ENCODE measurements at places on chromosomes 1 and 21. TPM values are rescaled to one million over a fixed set of nuclear protein-coding genes. Genes with fewer than 3 reads are reported as not detected.

The MATN1 gene
- not detected for total RNA-seq

The MNDA gene
- total RNA-seq, result 1.6 TPM

GRCh38 chr21:28811860-28812259 is 180.8 kb downstream of the LTN1 start:
- no peaks in the 10 kb centered on the region for H3K36me3 ChIP-seq
- H3K4me1 ChIP-seq, result no peaks in the 10 kb centered on the region
- DNase-seq, result no peak
- no peaks in the 10 kb centered on the region for H3K27me3 ChIP-seq

DNA sequence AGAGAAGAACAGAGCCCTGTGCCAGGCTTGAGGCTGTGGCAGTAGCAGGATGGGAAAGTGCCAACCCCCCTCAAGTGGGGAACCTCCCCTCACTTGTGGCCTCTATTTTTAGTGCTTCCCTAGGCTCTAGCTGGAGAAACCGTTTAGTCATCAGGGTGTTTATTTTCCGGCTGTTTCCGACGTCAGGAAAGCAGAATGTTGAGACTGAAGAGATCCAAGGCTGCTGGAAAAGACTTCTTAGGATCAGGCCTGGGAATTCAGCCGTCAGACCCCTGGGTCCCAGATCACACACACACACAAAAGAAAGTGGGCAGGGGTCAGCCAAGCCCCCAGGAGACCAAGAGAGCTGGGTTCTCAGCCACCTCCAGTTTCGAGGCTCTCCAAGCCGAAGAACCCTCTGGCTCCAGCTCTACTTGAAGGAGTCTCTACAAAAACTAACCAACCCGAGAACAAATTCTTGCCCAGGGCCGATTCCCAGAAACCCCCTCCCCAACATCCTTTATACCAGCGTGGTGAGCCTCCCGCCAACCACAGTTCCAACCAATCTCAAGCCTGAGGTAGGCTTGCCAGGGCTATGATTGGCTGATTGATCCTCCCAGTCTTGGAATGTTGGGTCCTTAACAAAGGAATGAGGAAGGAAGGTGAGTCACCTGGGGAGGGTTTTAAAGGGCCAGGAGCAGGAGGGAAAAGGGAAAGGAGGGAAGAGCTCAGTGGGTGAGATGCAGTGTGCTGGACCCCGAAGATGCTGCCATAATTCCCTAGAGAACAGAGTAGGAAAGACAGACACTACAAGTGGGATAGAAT is 2.5 kb upstream of the MEF2D start:
- peak overlapping the region; percentile 100 for H3K27ac ChIP-seq
- DNase-seq, result peak; percentile 81
- peaks cover 14% of the 10 kb centered on the region for H3K4me1 ChIP-seq
- peak overlapping the region; percentile 15 for H3K4me3 ChIP-seq
- H3K27me3 ChIP-seq, result no peaks in the 10 kb centered on the region

The C8B gene
- not detected for total RNA-seq

- no peaks in the 10 kb centered on the region for H3K4me1 ChIP-seq
- H3K36me3 ChIP-seq, result no peaks in the 10 kb centered on the region
- no peak overlapping the region for H3K4me3 ChIP-seq
- H3K27ac ChIP-seq, result no peak overlapping the region
Measured at GRCh38 chr1:211229365-211229759, 29.8 kb upstream of the RCOR3 start.

The LYPD8 gene
- total RNA-seq, result not detected

The NFASC gene
- 35.6 TPM for total RNA-seq

DNA sequence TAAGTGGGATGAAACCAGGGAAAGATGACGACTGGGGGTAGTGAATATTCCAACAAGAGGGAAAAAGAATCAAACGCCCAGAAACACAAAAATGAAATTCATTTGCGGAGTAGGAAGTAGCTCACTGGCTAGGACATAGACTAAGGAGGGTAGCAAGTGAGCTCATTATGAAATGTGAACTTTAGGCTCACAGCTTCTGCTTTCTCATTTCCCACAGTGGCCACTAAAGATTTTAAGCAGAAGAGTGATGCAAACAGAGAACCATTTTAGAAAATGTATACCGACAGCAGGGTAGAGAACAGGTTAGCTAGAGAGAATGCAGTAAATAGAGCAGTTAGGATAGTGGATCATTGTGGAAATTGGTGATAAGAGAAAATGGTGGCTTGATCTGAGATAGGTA is 3.5 kb downstream of the CD48 start:
- DNase-seq, result no peak
- H3K4me3 ChIP-seq, result no peak overlapping the region
- H3K36me3 ChIP-seq, result no peaks in the 10 kb centered on the region
- H3K27me3 ChIP-seq, result no peaks in the 10 kb centered on the region
- no peaks in the 10 kb centered on the region for H3K4me1 ChIP-seq

The ERG gene
- total RNA-seq, result 19.4 TPM

The KIAA1614 gene
- total RNA-seq, result 10.8 TPM

GRCh38 chr21:40466893-40467483 is 380.0 kb downstream of the DSCAM start:
- no peaks in the 10 kb centered on the region for H3K36me3 ChIP-seq
- H3K27me3 ChIP-seq, result no peaks in the 10 kb centered on the region
- H3K27ac ChIP-seq, result no peak overlapping the region
- H3K4me3 ChIP-seq, result no peak overlapping the region
- H3K4me1 ChIP-seq, result no peaks in the 10 kb centered on the region
- no peak for DNase-seq

The SLC22A15 gene
- 2.0 TPM for total RNA-seq

DNA sequence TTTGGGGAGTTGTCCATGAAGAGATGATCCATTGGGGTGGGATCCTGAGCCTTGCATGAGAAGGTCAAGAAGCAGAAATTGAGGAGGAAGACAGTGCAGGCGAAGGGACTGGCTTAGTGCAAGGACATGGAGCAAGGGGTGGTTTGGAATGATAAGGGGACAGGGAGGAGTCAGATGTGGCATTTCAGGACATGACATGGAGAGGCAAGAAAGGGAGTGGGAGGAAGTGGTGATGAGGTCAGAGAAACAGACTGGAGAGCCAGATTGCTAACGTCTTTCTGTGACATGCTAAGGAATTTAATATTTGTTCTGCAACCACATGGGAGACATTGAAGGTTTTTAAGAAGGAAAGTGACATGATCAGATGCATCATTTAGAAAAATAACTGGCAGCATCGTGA is 346.8 kb upstream of the FMN2 start:
- no peaks in the 10 kb centered on the region for H3K27me3 ChIP-seq
- no peak for DNase-seq
- no peak overlapping the region for H3K4me3 ChIP-seq
- no peak overlapping the region for H3K27ac ChIP-seq

GRCh38 chr1:54887665-54888071 is 673 bp upstream of the DHCR24 start:
- DNase-seq, result no peak
- H3K4me3 ChIP-seq, result peak overlapping the region; percentile 71
- no peaks in the 10 kb centered on the region for H3K36me3 ChIP-seq
- H3K27me3 ChIP-seq, result no peaks in the 10 kb centered on the region
- H3K4me1 ChIP-seq, result no peaks in the 10 kb centered on the region

DNA sequence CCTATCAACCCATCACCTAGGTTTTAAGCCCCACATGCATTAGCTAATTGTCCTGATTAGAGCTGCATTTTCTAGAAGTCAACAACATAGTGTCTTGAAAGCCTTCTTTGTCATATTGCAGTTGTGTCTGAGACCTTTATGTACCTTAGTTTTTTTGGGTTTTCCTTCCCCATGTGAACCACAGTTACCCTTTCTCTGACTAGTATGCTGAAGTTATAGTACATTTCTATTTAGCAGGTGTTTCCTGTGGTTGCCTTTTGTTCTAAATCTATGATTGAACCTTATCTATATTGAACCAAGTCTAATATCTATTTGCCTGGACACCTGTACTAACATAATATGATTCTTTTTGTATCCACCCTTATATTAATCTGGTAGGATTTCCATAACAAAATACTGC is 135.6 kb downstream of the ST6GALNAC3 start:
- no peak for DNase-seq
- H3K4me3 ChIP-seq, result no peak overlapping the region
- no peaks in the 10 kb centered on the region for H3K4me1 ChIP-seq
- H3K36me3 ChIP-seq, result no peaks in the 10 kb centered on the region
- no peak overlapping the region for H3K27ac ChIP-seq

The MAP7D1 gene
- 95.6 TPM for total RNA-seq

GRCh38 chr1:71785450-71785849 is 496.9 kb downstream of the NEGR1 start:
- H3K27me3 ChIP-seq, result no peaks in the 10 kb centered on the region
- H3K36me3 ChIP-seq, result no peaks in the 10 kb centered on the region
- no peak overlapping the region for H3K27ac ChIP-seq
- H3K4me1 ChIP-seq, result no peaks in the 10 kb centered on the region
- no peak for DNase-seq

The CBR3 gene
- total RNA-seq, result 3.5 TPM

- no peaks in the 10 kb centered on the region for H3K4me1 ChIP-seq
- no peak overlapping the region for H3K27ac ChIP-seq
- H3K4me3 ChIP-seq, result no peak overlapping the region
- H3K27me3 ChIP-seq, result no peaks in the 10 kb centered on the region
- no peaks in the 10 kb centered on the region for H3K36me3 ChIP-seq
Measured at GRCh38 chr1:93322349-93322748, 23.4 kb upstream of the DR1 start.

GRCh38 chr21:45632637-45633251 is 10.8 kb upstream of the PCBP3 start:
- H3K4me3 ChIP-seq, result no peak overlapping the region
- DNase-seq, result no peak
- H3K27me3 ChIP-seq, result no peaks in the 10 kb centered on the region
- no peaks in the 10 kb centered on the region for H3K36me3 ChIP-seq
- H3K27ac ChIP-seq, result no peak overlapping the region

DNA sequence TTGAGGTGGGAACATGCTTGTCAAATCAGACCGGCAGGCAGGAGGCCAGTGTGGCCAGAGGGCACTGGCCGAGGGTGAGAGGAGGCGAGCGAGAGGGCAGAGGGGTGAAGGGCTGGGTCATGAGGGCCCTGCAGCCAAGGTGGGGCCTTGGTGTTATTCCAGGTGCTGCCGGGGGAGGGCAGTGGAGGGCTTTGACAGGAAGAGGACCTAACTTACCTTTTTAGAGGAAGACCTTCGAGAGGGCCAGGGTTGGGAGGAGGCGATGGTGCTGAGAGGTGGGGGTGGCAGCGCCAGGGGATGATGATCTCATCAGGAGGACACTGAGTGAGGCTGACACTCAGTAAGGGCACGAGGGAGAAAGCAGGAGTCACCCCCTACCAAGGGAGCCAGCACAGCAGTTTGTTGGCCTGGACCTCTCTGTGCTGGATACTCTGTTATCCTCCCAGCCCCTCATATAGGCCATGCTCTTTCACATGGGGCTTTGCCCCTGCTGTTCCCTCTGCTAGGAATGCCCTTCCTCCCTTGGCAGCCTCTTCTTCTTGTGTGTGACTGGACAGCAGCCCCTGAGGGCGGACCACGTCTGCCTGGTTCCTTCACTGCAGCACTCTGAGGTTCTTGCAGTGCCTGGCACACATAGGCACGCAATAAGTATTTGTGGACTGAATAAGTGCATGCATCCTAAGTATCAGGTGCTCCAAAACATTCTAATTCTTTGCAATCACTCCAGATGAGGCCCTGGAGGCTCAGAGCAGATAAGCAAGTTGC is 7.5 kb upstream of the TTC22 start:
- no peak overlapping the region for H3K4me3 ChIP-seq
- H3K27me3 ChIP-seq, result no peaks in the 10 kb centered on the region
- H3K4me1 ChIP-seq, result no peaks in the 10 kb centered on the region
- no peaks in the 10 kb centered on the region for H3K36me3 ChIP-seq
- no peak for DNase-seq

The KLF17 gene
- not detected for total RNA-seq

DNA sequence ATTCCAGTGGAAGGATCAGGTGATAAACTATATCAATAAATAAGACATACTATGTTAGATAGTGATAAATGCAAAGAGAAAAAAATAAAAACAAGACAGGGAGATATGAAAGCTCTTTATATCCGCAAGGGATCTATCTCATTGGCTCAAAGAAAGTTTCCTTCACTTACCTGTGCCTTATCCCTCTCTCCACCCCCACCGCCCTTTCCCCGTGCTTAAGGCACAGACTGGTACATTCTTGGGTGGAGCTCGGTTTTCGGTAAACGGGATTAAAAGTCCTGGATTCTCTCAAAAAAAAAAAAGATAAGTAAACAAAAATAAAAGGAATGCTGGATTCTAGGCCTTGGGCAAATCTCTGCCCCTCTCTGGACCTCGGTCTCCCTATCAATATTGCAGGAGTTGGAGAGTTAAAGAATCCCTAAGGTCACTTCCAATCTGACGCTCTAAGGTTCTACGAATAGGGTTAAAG is 593 bp upstream of the DNAJC16 start:
- H3K27me3 ChIP-seq, result no peaks in the 10 kb centered on the region
- peak; percentile 47 for DNase-seq
- peak overlapping the region; percentile 98 for H3K27ac ChIP-seq

DNA sequence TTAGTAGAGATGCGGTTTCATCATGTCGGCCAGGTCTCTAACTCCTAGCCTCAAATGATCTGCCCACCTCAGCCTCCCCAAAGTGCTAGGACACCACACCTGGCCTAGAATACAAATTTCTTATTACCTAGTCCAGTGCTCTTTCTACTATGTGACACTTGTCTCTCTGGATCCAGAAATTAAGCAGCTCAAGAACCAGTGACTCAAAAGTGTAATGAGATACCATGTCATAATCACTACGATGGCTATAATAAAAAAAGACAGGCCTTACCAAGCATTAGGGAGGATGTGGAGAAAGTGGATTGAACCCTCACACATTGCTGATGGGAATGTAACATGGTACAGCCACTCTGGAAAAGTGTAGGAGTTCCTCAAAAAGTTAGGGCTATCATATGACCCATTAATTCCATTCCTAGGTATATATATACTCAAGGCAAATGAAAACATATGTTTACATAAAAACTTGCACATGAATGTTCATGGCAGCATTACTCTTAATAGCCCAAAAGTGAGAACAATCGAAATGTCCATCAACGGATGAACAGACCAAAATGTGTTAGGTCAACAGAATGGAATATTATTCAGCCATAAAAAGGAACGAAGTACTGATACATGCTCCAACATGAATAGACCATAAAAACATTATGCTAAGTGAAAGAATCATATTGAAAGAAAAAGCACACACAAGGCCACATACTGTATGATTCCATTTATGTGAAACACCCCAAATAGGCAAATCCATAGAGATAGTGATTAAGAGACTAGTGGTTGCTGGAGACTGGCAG is 8.3 kb downstream of the TEX38 start:
- H3K27me3 ChIP-seq, result no peaks in the 10 kb centered on the region
- DNase-seq, result no peak
- no peaks in the 10 kb centered on the region for H3K4me1 ChIP-seq
- no peak overlapping the region for H3K4me3 ChIP-seq
- H3K36me3 ChIP-seq, result no peaks in the 10 kb centered on the region

GRCh38 chr1:234925440-234926263 is 203.0 kb downstream of the TOMM20 start:
- H3K36me3 ChIP-seq, result no peaks in the 10 kb centered on the region
- DNase-seq, result peak; percentile 59
- no peaks in the 10 kb centered on the region for H3K27me3 ChIP-seq
- no peak overlapping the region for H3K4me3 ChIP-seq

DNA sequence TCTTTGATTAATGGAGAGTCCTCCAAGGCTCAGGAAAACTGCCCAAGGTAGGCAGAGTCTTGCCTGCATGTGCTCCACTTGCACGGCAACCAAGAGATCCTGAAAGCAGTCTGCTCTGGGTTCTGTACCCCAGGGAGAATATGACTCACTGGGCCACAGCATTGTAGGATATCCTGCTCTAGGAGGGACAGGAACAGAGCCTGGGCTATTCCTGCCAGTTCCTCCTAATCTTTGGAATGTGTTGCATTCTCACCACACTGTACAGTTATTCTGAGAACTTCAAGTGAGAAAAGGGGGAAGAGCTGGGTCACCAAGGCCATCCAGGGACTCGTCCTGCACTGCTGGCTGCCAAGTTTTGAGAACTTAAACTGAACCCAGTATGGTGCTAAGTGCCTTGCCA is 278.5 kb downstream of the MATN1 start:
- H3K27ac ChIP-seq, result no peak overlapping the region
- H3K36me3 ChIP-seq, result no peaks in the 10 kb centered on the region
- no peak for DNase-seq
- no peak overlapping the region for H3K4me3 ChIP-seq
- no peaks in the 10 kb centered on the region for H3K27me3 ChIP-seq
